ENCODE measurements at places on chromosomes 7 and 10.

DNA sequence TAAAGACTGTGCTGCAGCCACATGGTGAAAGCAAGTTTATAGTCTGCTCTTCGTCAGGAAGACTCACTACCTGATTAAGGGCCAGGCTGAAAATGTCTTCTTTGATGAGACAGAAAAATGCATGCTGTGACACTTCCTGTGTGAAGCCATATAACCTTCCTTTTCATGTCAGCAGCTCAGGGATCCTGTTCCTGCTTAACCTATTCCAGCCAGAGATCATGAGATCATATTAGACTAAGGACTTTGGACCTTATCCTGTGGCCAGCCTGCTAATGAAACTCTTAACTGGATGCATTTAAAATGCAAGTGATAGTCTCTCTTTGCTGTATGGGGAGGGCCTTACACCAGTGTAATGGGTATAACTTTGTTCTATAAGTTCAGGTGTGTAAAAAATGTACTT, 165.2 kb downstream of the PTEN start:
- DNase-seq: no peak

GRCh38 chr7:76050545-76050944, 2.6 kb downstream of the MDH2 start:
- DNase-seq: no peak

GRCh38 chr7:141244435-141244834, 170.6 kb downstream of the TMEM178B start:
- DNase-seq: no peak

DNA sequence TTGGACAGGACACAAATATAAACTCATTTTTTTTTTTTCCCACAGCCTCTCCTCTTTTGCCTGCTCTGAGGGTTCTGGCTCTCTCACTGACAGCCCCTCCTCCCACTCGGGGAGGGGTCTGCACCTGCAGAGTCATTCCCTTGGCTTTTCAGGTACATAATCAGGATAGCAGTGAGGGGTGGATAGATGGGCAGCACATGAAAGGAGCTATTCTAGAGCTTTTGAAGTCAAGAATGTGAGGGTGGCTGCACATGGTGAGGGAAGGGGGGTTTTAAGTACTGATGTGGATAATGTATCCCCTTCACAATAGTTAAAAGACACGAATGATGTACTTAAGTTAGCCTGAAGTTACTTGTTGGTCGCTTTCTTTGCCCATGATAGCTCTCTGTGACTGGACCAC, 76.2 kb downstream of the CFAP58 start:
- DNase-seq: no peak

DNA sequence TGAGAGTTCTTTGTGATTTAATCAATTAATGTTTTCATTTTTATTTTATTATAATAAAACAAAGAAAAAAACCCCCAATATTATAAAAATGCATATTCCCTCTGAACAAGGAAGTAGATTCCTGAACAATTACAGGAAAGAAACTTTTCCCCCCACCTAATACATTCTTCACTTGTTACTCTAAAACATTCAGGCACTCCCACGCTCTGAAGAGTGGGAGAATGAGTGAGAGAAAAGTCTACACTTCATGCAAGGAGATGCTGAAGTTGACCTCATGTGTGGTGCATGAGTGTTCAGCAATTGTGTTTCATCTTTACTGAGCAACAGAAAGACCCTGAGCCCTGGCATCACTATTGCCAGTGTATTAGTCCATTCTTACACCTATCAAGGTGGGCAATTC, 244.2 kb upstream of the IGFBP3 start:
- DNase-seq: no peak

GRCh38 chr10:104256335-104256961, 1.8 kb downstream of the GSTO1 start:
- no peak for DNase-seq
